ENCODE measurements at places on chromosomes 5 and 9. TPM values are rescaled to one million over a fixed set of nuclear protein-coding genes. Genes with fewer than 3 reads are reported as not detected.

IFNB1 gene
- total RNA-seq = 0.13 TPM

ALAD gene
- total RNA-seq = 9.2 TPM

CRHBP gene
- total RNA-seq = not detected

FBN2 gene
- 1.7 TPM for total RNA-seq

LURAP1L gene
- total RNA-seq = 2.9 TPM

BHMT gene
- total RNA-seq = not detected

SOHLH1 gene
- total RNA-seq = not detected

STXBP1 gene
- 49.9 TPM for total RNA-seq

FGF10 gene
- not detected for total RNA-seq

CNTFR gene
- total RNA-seq = not detected

PCDHGA3 gene
- total RNA-seq = 0.49 TPM

UNC5A gene
- 1.1 TPM for total RNA-seq

ZNF367 gene
- total RNA-seq = 9.4 TPM

ACOT12 gene
- total RNA-seq = not detected

RANBP3L gene
- not detected for total RNA-seq

HACD4 gene
- total RNA-seq = 6.1 TPM

C5orf34 gene
- total RNA-seq = 4.3 TPM

ECSCR gene
- total RNA-seq = 547 TPM

SPATA31A3 gene
- total RNA-seq = not detected

BOD1 gene
- 55.8 TPM for total RNA-seq

RAPGEF6 gene
- 8.5 TPM for total RNA-seq

OTP gene
- total RNA-seq = not detected

PKD2L2 gene
- total RNA-seq = not detected

ELAVL2 gene
- total RNA-seq = 1.1 TPM

HMMR gene
- total RNA-seq = 43.2 TPM

SPINK5 gene
- total RNA-seq = 0.25 TPM

IL33 gene
- total RNA-seq = 0.60 TPM

CDKN2A gene
- 40.8 TPM for total RNA-seq

SLC4A9 gene
- not detected for total RNA-seq

IFNA13 gene
- total RNA-seq = not detected

RNF208 gene
- total RNA-seq = not detected

TNFSF8 gene
- not detected for total RNA-seq

CDH9 gene
- not detected for total RNA-seq

EQTN gene
- not detected for total RNA-seq

PIP5K1B gene
- total RNA-seq = not detected

IL4 gene
- total RNA-seq = not detected

C5orf52 gene
- not detected for total RNA-seq

ADGRV1 gene
- not detected for total RNA-seq

LRRC26 gene
- not detected for total RNA-seq

EPB41L4B gene
- 0.39 TPM for total RNA-seq

UTP15 gene
- 14.1 TPM for total RNA-seq

NDFIP1 gene
- total RNA-seq = 53.1 TPM

Data from mammary microvascular endothelial cell (primary cell).